K562 (cell line): ENCODE measurements at places on chromosomes 7 and 10. TPM values are rescaled to one million over a fixed set of nuclear protein-coding genes. Genes with fewer than 3 reads are reported as not detected.

The PGAM2 gene
- total RNA-seq: not detected in 2 replicates

The GET4 gene
- 83.3 and 89.9 TPM in 2 replicates for total RNA-seq

The ITPRID1 gene
- total RNA-seq: not detected in 2 replicates

The FBXL13 gene
- total RNA-seq: 27.0 and 27.4 TPM in 2 replicates

The UCMA gene
- not detected in 2 replicates for total RNA-seq

The TFEC gene
- not detected in 2 replicates for total RNA-seq

The DDC gene
- not detected in 2 replicates for total RNA-seq

The TWIST1 gene
- 0.18 and 0.33 TPM in 2 replicates for total RNA-seq

The SPDYE2 gene
- total RNA-seq: not detected in 2 replicates

The AKR1C3 gene
- 9.8 and 10.1 TPM in 2 replicates for total RNA-seq

The NUTM2A gene
- 1.6 and 2.8 TPM in 2 replicates for total RNA-seq

GRCh38 chr10:74189999-74190421 is 39.0 kb downstream of the ADK start:
- H3K27ac ChIP-seq: peak overlapping the region; percentile 58
- DNase-seq: no peak
- no peak overlapping the region for H3K4me3 ChIP-seq
- H3K27me3 ChIP-seq: no peaks in the 10 kb centered on the region

DNA sequence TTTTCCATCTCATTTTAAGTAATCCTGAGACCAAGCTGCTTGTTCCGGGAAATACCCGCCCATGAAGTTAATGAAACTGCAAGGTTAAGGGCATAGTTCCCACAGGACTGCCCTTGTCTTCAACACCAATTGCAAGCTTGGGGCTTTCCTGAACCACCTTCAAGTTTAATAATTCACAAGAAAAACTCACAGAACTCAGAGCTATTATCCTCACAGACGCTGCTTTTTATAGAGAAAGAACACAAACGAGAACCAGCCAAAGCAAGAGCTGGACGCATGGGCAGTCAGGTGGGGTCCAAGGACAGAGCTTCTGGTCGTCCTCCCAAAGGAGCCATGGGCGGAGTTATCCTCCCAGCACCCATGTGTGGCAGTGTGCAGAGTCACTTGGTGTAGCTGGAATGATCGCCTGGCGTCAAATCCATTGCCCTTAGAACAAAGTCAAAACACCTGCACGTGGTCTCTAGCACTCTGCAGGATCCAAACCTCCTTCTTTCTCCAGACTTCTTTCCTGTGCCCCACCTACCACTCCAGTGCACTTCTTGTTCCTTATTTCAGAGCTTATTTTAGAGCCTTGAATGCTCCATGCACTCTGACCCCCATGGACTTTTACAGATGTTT is 56.7 kb downstream of the SNX10 start:
- H3K36me3 ChIP-seq: no peaks in the 10 kb centered on the region
- no peaks in the 10 kb centered on the region for H3K27me3 ChIP-seq
- DNase-seq: no peak
- H3K4me1 ChIP-seq: no peaks in the 10 kb centered on the region
- H3K4me3 ChIP-seq: no peak overlapping the region
- no peak overlapping the region for H3K27ac ChIP-seq

- no peak for DNase-seq
- H3K27me3 ChIP-seq: no peaks in the 10 kb centered on the region
- H3K36me3 ChIP-seq: no peaks in the 10 kb centered on the region
- no peaks in the 10 kb centered on the region for H3K4me1 ChIP-seq
- no peak overlapping the region for H3K27ac ChIP-seq
Observed at GRCh38 chr10:20608503-20608902, 288.6 kb downstream of the NEBL start.

- H3K4me3 ChIP-seq: no peak overlapping the region
- H3K36me3 ChIP-seq: peaks cover 69% of the 10 kb centered on the region; the same call in 2 of the 3 replicates
- H3K27me3 ChIP-seq: no peaks in the 10 kb centered on the region
- peak overlapping the region; percentile 9; the same call in 2 of the 3 replicates for H3K27ac ChIP-seq
Observed at GRCh38 chr10:48453451-48454301, 147.2 kb downstream of the MAPK8 start.

DNA sequence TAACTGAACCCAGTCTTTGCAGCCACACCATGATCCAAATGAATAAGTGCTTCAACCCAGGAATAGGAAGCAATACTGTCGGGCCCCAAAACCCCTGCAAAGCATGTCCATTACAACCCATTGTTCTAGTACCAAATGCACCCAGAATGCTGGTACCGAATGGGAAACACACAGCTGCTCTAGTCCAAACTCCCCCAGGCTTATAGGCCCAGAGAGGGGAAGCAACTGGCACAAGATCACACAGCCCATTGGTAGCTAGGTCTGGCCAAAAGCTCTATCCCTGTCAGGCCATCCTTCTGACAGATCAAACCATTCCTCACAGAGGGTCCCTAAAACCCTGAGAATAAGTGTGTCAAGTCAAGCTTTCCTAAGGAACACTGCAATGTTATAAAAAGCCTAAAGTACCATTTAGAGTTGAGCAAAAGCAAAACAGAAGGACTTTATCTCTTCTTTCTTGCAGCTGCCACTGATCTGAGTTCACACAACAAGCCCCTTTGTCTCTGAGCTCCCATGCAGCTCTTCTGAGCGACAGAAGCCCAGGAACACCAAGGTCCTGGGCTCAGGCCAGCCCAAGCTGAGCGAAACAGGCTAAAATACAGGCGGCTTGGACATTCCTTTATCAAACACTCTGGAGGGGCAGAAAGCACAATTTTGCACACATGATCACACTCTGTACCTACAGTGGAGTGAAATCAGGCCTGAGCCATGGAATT is 116.7 kb downstream of the SGMS1 start:
- H3K27ac ChIP-seq: no peak overlapping the region
- H3K4me1 ChIP-seq: peaks cover 33% of the 10 kb centered on the region
- no peaks in the 10 kb centered on the region; the same call in 2 of the 3 replicates for H3K36me3 ChIP-seq
- no peaks in the 10 kb centered on the region for H3K27me3 ChIP-seq
- H3K4me3 ChIP-seq: no peak overlapping the region

DNA sequence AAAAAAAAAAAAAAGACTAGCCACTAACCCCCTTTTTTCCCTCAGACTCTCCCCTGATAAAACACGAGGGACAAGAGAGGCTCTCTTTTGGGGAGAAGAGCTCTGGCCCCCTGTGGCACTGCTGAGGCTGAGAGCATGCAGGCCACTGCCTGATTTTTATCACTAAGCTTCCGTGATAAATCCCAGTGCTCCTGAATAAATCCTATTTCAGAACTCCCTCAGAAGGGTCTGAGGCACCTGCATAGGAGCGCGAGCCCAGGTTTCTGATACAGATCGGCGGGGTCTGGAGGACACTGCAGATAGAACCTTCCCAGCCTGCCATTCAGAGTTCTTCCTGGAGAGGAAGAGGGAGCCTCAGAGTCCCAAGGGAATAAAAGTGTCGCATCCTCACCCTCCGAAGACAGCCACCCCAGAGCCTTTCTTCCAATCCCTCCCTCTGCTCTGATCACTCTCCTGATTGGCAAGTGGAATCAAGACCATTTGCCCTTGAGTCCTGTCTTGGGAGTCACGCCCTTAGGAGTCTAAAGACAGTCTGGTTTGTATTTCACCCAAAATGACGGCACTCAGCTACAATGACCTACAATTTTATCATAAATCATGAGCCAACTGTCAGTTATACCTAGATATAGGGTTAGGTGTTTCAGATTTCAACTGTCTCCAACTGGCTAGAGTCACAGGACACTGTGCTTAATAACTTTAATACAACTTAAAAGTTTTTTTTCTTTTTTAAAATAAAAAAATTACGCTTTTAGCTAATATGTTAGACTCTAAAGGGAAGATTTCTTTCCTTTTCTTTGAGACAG is 153.5 kb downstream of the RNF216 start:
- DNase-seq: no peak
- peaks cover 6% of the 10 kb centered on the region; the same call in 2 of the 3 replicates for H3K4me1 ChIP-seq
- H3K4me3 ChIP-seq: no peak overlapping the region
- peaks cover 65% of the 10 kb centered on the region; the same call in 2 of the 3 replicates for H3K36me3 ChIP-seq
- H3K27me3 ChIP-seq: no peaks in the 10 kb centered on the region

- no peak for DNase-seq
- H3K4me3 ChIP-seq: no peak overlapping the region
- no peaks in the 10 kb centered on the region; the same call in 2 of the 3 replicates for H3K27me3 ChIP-seq
- H3K27ac ChIP-seq: no peak overlapping the region
Observed at GRCh38 chr10:126270111-126270510, 118.2 kb downstream of the ADAM12 start.

DNA sequence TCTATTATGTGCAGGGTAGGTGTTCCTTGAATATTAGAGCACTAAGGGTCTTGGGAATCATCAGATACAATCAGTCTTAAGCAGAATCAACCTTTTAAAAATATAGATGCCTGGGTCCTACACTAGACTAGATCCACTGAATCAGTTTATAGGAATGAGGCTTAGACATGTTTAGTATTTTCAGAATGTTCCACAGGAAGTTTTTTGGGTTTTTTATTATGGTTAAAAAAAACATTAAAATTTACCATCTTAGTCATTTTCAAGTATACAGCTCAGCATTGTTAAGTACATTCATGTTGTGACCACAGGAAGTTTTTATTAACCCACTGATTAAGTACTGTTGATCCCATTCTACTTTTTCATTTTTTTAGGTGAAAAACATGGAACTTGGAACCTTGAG is 135.7 kb downstream of the LCOR start:
- DNase-seq: no peak
- no peaks in the 10 kb centered on the region for H3K4me1 ChIP-seq
- no peaks in the 10 kb centered on the region for H3K27me3 ChIP-seq
- H3K4me3 ChIP-seq: no peak overlapping the region
- H3K27ac ChIP-seq: no peak overlapping the region

GRCh38 chr7:137695942-137696341 is 150.8 kb downstream of the DGKI start:
- H3K36me3 ChIP-seq: no peaks in the 10 kb centered on the region
- DNase-seq: no peak
- no peak overlapping the region for H3K4me3 ChIP-seq
- no peaks in the 10 kb centered on the region for H3K27me3 ChIP-seq

GRCh38 chr7:33040803-33041516 is 21.6 kb downstream of the NT5C3A start:
- H3K4me3 ChIP-seq: no peak overlapping the region
- no peaks in the 10 kb centered on the region for H3K27me3 ChIP-seq
- DNase-seq: peak; percentile 35
- H3K4me1 ChIP-seq: peaks cover 20% of the 10 kb centered on the region; the same call in 2 of the 3 replicates

DNA sequence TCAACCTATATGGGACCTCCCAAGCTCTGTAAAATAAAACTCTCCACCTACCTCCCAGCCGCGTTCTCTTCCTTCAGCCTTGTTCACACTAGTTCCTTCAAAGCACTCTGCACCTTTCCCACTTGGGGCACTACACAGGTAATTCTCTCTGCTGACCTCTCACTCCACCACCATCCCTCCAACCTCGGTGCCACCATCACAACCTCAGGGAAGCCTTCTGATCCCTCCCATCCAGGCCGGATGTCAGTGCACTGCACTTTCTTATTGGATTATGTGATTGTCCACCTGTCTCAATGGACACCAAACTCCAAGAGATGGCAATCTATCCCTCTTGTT is 7.0 kb downstream of the LARP4B start:
- peaks cover 24% of the 10 kb centered on the region; the same call in 2 of the 3 replicates for H3K4me1 ChIP-seq
- no peaks in the 10 kb centered on the region for H3K27me3 ChIP-seq
- no peak overlapping the region for H3K4me3 ChIP-seq
- H3K27ac ChIP-seq: no peak overlapping the region; the same call in 2 of the 3 replicates
- no peak for DNase-seq
- H3K36me3 ChIP-seq: peaks cover 76% of the 10 kb centered on the region

- H3K36me3 ChIP-seq: no peaks in the 10 kb centered on the region
- no peak overlapping the region for H3K4me3 ChIP-seq
- H3K4me1 ChIP-seq: no peaks in the 10 kb centered on the region
- H3K27me3 ChIP-seq: peaks cover 5% of the 10 kb centered on the region; the same call in 1 of the 2 replicates
- H3K27ac ChIP-seq: no peak overlapping the region
Observed at GRCh38 chr10:8315619-8316021, 261.1 kb downstream of the GATA3 start.

GRCh38 chr10:129580901-129581300 is 113.9 kb downstream of the MGMT start:
- DNase-seq: no peak
- no peaks in the 10 kb centered on the region for H3K27me3 ChIP-seq
- H3K4me1 ChIP-seq: no peaks in the 10 kb centered on the region
- H3K27ac ChIP-seq: no peak overlapping the region

DNA sequence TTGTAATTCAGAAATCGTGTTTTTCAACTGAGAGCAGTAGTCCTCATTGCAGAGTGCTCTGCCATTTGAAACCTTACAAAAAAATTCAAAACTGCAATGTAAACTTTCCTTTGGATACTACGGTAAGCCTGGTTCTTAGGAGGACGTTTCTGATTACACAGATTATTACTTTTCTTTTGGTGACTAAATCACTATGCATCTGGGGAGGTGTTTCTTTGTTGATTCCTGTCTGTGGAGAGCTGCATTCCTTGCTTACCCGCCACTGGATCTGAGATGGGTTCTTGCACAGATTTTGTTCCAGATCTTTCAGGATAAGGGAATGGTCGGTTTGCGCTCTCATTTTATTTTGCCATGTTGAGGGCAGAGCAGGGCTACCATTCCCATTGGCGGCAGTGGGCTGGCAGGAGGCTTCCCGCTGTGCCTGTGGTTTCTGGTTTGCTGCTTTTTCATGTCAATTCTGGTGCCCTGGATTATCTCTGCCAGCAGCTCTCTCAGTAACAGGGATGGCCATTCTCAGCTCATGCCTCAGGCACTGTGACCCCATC is 485.1 kb downstream of the GLRX3 start:
- H3K36me3 ChIP-seq: no peaks in the 10 kb centered on the region
- H3K4me3 ChIP-seq: no peak overlapping the region
- no peak for DNase-seq
- H3K27me3 ChIP-seq: no peaks in the 10 kb centered on the region
- no peak overlapping the region for H3K27ac ChIP-seq

GRCh38 chr10:34764472-34764946 is 50.6 kb downstream of the PARD3 start:
- H3K4me3 ChIP-seq: no peak overlapping the region
- DNase-seq: no peak
- no peaks in the 10 kb centered on the region for H3K36me3 ChIP-seq
- peak overlapping the region; percentile 67 for H3K27ac ChIP-seq
